ENCODE measurements at places on chromosomes 3 and 15.

- no peak for DNase-seq
Observed at GRCh38 chr3:14717307-14717706, 42.4 kb downstream of the C3orf20 start.

- no peak for DNase-seq
Observed at GRCh38 chr3:148466143-148466542, 231.6 kb upstream of the AGTR1 start.

- DNase-seq = no peak
Observed at GRCh38 chr3:105767776-105768175, 101.0 kb downstream of the CBLB start.

DNA sequence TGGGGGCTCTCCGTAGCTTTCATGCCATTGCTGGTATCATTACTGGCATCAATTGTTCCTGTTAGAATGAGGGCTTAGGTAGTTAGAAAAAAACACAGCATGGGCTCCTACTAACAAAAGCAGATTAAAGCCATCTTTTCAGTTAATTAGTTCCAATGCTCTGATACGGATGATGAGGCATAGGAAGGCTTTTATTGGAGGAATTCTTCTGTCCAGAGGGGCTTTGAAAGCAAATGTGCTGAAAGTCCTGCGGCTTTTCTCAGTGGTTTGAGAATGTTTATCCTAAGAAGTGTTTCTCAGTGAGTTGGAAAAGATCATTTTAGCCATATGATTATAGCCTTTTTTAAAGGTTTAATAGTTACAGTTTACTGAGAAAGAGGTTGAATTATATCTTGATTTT, 198.5 kb downstream of the THSD4 start:
- DNase-seq = no peak

- no peak for DNase-seq
Observed at GRCh38 chr3:150370122-150370602, 37.9 kb upstream of the TSC22D2 start.

GRCh38 chr3:178718995-178719635, 182.9 kb downstream of the KCNMB2 start:
- DNase-seq = no peak
